ENCODE measurements at places on chromosomes 13 and 19.

DNA sequence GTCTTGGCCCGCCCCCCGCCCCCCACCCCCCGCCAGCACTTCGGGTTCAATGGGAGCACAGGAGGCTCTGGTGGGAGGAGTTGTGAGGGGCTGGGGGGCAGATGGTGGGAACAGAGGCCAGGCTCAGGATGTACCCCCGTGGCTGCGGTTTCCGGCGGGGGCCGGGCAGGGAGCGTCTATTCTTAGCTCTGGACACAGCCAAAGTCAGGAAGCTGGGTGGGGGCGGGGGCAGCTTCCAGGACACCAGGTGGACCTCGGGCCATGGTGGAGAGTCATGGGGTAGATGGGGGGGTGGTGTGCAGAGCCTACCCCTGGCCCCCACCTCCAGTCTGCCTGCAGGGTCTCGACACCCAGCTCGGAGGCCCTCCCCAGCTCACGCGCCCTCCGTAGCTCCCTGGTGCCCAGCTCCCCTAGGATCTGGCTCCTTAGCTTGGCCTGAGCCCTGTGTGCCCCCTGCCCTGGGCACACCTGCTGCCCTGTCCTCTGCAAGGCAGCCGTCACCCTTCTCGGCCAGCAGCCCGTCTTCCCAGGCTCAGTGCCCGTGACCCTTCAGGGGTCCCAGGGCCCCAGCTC lies 2.2 kb upstream of the TBXA2R start:
- DNase-seq = no peak

- DNase-seq = no peak
These were observed 7.9 kb downstream of the RBM26 start for GRCh38 chr13:79398127-79398526.

DNA sequence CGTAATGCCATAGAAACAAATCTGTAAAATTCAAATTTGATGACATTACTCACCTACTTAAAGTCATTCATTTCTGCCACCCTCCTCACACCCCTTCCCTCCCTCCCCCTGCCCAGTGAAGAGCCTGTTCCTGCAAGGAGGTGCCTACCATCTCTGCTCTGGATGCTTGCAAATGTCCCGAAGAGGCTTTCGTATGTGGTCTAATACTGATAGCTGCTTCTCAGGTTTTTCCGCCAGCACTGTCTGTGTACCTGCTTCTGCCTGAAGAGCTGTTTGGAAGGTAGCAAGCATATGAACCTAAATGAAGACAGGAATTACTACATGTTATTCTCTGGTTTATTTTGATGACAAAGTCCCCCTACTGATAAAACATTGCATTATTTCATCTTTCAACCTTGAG lies 57.1 kb downstream of the GPALPP1 start:
- DNase-seq = no peak

DNA sequence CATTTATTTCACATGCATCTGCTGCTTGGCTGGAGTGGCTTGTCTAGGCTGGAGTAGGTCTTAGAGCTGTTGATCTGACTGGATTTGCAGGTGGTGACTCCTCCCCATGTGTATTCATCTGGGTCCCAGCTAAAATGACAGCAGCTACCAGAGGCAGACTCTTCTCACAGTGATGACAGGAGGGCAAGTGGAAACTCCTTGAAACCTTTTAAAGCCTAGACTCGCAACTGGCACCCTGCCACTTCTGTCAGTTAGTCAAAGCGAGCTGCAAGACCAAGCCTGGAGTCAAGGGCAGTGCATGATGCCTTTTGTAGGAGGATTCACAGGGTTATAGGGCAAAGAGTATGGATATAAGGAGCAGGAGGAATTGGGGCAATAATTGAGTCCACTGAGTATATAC lies 65.2 kb downstream of the TEX26 start:
- DNase-seq = no peak

GRCh38 chr19:45769821-45770191 lies 754 bp upstream of the SIX5 start:
- peak; percentile 62 for DNase-seq

GRCh38 chr13:66657165-66657881 lies 572.8 kb downstream of the PCDH9 start:
- DNase-seq = no peak

DNA sequence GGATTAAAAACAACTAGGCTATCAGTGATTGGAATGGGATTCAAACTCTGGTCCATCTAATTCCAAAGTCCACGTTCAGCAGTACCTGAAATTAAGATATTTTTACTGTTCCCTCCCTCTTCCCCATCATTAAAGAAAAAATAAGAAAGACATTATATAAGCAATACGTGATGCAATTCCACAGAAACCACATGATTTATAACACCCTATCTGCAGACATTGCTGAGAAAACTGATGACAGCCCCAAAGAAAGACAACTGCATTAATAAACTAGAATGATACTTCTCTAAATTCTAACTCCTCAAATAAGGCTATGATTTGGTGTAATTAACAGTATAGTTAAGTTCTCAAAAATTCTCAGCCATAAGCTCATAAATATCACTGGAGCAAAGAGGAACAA lies 19.1 kb downstream of the LNX2 start:
- no peak for DNase-seq

DNA sequence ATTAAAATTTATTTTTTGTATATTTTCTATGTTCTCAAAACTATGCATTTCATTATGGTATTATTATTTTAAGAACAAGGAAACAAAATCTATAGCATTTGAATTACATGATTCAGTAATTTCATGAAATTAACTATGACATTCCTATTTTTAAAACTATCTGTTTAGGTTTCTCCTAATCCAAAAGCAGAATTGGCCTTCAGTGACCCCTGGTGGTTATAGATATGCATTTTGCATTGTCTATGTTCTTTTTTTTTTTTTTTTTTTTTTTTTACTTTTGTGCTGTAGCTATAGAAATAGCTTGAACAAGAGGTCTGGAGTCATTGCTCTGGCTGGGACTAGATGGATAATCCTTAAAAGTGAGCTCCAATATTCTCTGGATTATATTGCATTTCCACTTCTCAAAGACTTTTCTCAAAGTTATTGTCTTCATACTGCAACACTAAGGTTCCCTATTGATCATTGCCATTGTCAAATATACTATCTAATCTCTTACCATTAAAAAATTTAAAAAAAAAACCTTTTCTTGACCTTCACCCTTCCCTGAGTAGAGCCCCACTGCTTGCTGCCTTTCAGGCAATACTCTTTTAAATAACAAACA lies 15.9 kb upstream of the DNAJC3 start:
- no peak for DNase-seq

DNA sequence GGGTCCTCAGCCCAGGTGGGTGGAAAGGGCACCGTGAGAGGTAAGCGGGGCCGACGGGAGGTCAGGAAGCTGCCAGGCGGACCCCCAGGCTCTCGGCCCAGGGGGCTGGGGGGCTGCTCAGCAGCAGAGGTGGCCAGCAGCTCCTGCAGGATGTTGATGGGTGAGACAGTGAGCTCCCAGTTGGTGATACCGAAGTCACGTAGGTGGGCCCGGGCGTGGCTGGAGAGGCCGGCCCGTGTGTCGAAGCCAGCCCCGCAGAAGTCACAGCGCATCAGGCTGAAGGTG lies 13.0 kb downstream of the WIZ start:
- DNase-seq = no peak

- DNase-seq = peak; percentile 57
These were observed 10.1 kb downstream of the GRIN2D start for GRCh38 chr19:48403606-48404005.

GRCh38 chr19:3278294-3278693 lies 53.8 kb downstream of the CELF5 start:
- DNase-seq = no peak

GRCh38 chr19:49468746-49469447 lies 5.1 kb upstream of the FLT3LG start:
- peak; percentile 82 for DNase-seq

DNA sequence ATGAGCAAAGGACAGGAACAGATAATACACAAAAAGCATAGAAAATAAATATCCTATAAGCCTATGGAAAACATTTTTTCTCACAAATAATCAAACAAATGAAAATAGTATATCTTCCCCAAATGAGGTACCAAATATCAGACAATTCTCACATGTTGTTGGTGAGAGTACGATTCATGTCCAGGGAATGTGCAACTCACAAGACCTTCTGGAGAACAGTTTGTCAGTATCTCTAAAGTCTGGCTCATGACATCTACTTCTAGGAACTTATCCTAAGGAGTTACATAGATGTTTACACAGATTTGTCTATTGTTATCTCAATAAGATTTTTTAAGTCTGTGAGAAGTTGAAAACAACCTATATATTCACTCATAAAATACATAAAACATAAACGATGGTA lies 80.3 kb upstream of the ARHGEF7 start:
- DNase-seq = no peak

- no peak for DNase-seq
These were observed at the start of gene PRX for GRCh38 chr19:40413291-40413845. PRX (minus strand) TSS chr19:40413378; CDS start chr19:40407932, 5,446 bp downstream.

DNA sequence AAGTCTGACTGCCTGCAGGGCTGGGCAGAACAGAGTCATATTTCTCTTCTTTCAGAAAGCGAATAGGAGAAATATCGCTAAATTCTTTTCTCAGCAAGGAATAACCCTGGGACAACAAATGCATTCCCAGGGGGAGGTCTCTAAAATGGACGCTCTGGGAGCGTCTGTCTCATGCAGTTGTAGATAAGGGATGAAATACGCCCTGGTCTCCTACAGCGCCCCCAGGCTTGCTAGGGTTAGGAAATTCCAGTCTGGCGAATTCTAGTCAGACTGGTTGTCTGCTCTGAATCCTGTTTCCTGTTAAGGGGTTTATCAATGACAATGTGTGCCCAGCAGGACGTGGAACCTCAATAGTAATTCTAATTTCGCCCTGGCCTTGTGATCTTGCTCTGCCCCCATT lies 1214.1 kb downstream of the DIAPH3 start:
- DNase-seq = no peak

GRCh38 chr19:32416749-32417456 lies 11.3 kb downstream of the DPY19L3 start:
- no peak for DNase-seq

DNA sequence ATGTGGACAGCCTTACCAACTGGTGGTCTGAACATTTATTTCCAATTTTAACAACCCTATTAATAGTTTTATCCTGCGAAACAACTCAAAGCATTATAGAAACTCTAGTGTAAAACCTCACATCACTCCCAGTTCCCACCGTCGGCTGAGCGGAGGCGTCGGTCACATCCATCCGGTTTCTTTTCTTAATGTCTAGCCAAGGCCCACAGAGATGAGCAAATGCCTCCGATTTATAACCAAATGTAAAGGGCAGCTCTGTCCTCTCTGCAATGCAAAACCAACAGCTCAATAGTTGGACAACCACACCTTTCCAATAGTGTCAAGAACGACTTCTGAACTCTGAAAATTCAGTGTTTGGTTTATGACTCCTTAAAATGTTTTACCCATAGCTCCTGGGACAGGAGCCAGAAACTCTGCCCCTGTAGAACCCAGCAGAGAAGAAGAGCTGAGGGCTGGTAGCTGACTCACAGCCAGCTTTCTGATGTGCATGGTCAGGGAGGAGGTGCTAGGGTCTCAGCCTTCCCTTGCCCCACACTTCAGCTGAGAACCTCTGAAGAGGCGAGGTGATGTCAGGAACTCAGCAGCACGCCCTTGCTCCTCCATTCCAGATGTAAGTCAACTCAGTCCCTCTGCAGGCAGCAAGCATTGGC lies 90.2 kb upstream of the UQCRFS1 start:
- no peak for DNase-seq

DNA sequence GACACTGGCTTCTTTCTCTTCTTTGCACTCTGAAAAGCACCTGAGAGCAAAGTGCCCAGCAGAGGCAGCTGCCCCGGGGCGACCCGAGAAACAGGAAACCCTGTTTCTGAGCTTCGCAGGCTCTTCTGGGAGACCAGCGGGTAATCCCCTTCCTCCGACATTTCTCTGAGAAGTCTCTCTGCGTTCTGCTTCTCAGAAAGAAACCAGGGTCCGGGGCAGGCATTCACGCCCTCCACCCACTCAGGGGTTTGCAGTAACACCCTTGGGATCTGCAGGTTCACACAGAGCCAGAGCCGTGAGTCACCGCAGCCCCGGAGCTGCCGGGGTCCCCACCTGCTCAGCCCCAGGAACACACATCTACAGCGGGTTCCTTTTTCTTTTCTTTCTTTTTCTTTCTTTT lies 86.0 kb downstream of the GADD45B start:
- DNase-seq = peak; percentile 74

- DNase-seq = no peak
These were observed 21.2 kb upstream of the NCCRP1 start for GRCh38 chr19:39175564-39175963.

DNA sequence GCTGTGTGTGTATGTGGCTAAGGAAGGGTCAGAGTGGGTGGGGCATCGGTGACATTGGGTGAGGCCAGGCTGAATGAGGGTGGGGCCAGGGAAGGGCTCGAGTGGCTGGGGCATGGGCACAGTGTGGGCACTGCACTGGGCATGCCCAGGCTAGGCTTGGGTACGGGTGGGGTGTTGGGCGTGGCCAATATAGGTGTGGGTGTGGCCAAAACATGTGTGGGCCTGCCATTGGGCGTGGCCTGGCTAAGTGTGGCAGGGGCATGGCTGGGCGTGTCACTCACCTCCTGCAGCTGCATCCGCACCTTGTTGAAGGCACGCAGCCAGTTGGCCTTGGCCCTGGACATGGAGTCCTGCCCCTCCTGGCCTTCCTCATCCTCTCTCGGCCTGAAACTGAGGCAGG lies 33.2 kb downstream of the UNC13A start:
- DNase-seq = peak; percentile 34

DNA sequence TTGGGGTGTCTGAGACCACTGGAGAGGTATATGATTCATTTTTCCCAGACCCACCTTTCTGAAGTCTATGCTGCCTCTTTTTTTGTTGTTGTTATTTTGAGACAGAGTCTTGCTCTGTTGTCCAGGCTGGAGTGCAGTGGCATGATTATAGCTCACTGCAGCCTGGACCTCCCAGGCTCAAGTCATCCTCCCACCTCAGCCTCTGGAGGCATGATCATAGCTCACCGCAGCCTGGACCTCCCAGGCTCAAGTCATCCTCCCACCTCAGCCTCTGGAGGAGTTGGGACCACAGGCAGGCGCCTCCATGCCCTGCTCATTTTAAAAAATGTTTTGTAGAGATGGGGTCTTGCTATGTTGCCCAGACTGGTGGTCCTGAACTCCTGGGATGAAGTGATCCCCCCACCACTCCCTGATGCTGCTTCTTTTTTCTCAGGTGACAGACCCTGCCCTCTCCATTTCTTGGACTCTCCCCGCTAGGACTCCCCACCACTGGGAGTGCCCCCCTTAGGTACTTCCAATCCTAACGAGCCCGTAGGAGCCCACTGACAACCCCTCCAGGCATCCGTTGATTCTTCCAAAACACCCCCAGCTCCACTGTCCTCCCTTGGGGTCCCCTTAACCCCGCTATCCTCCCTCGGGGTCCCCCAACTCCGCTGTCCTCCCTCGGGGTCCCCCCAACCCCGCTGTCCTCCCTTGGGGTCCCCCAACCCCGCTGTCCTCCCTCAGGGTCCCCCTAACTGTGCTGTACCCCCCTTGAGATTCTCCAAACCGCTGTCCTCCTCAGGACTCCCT lies 45.4 kb downstream of the ARHGEF18 start:
- DNase-seq = no peak

- DNase-seq = no peak
These were observed 229.1 kb downstream of the KCNRG start for GRCh38 chr13:50244355-50244712.

- no peak for DNase-seq
These were observed 25.0 kb downstream of the LAMP1 start for GRCh38 chr13:113322043-113322461.

DNA sequence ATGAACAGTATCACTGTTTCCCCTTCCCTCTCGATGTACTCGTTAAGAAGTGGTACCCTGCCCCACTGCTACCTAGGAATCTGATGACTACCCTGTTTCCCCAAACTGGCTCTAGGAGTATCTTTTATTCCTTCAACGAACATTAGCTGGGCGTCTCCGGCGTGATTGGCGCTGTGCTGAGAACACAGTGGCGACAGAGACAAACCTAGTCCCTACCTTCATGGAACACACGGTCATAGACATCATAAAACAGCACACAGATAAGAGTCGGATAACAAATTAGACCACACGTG lies 730 bp downstream of the SYMPK start:
- no peak for DNase-seq
